ENCODE measurements at places on chromosomes 16 and 17.

DNA sequence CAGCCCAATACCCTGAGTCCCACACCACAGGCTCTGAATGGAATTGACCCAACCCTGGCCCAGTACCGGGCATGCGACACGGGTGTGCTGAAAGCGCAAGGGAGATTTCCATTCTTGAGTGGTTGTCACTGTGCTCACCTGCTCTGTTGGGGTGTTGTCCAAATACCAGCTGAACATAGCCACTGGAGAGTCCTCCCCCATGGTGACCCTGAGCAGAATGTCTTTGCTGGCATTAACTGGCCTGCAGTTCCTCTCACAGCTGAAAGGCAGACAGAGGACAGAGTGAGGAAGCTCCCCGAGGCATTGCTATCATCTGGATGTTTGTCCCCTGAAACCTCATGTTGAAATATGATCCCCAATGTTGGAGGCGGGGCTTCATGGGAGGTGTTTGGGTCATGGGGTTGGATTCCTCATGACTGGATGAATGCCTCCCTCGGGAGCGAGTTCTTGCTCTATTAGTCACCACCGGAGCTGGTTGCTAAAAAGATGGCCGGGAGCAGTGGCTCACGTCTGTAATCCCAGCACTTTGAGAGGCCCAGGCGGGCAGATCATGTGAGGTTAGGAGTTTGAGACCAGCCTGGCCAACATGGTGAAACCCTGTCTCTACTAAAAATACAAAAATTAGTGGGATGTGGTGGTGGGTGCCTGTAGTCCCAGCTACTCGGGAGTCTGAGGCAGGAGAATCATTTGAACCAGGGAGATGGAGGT, 57.3 kb upstream of the BCO1 start:
- DNase-seq: peak; percentile 96

- no peak for DNase-seq
Measured at GRCh38 chr16:74030000-74030706, 266.5 kb upstream of the PSMD7 start.

GRCh38 chr16:4370570-4371356, 885 bp upstream of the VASN start:
- peak; percentile 89 for DNase-seq

DNA sequence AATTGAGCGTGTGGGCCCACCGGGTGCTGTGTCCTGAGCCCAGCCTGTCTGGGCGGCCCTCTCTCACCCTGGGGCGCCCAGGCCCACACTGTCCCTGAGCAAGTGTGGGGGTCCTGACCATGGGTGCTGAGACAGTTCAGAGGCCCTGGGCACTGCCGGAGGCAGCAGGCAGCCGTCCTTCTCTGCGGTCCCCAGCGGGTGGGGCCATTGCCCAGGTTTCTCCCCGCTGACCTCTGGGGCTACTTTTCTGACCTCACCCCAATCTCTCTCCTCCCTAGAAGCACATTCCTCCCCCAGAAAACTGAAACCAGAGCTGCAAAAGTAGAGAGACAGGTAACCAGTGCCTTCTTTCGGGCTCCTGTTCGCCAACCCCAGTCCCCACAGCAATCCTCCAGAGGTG, 36.0 kb upstream of the PVALEF start:
- DNase-seq: no peak

DNA sequence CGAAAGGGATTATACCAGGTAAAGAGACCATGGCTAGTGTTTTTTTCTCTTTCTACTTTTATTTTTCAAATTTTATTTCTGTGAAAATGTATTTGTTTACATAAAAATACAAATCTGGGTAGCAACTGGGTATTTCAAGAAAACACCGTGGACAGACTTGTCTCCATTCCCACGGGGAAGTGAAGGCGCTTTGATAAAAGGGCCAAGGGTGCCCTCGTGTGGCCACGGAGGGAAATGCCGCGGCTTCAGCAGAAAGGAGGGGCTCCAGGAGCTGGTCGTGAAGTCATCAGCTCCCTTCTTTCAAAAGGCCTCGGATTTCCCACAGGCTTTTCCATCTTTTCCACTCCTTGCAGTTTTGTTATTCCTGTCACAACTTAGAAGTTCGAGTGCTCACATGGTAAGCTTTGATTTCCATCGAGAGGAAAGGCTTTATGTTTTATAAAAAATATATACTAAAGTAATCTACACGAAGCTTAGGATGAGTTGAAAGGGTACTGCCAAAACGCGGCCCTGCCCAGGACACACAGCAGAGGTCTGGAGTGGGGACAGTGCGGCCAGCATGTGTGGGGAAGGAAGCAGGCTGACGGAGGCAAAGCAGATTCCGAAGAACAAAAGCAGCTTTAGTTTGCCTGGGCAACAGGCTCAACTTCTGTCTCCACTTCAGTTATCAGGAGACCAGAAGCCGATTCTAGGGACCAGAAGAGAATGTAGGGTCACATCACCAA, 15.3 kb upstream of the MNT start:
- peak; percentile 96 for DNase-seq

GRCh38 chr16:74073456-74073855, 223.2 kb upstream of the PSMD7 start:
- peak; percentile 3 for DNase-seq

DNA sequence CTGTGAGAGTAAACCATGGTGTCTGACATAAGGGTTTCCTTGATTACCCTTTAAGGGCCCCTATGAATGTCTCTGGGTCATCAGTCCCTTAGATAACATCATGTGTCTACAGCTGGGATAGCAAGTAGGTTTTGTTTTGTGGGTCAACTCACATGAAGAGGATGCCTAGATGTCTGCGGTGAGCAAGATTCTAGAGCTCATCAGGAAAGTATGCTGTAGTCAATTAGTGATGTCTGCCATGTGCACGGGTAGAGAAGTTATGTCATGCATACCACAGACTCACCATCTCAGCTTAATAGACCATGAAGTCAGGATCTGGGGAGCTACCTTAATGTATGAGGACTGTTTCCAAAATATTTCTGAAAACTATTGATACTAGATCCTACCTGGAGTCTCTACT, 57.5 kb downstream of the CDH13 start:
- DNase-seq: no peak

GRCh38 chr16:48300391-48300856, 53.1 kb upstream of the ABCC11 start:
- DNase-seq: peak; percentile 36

DNA sequence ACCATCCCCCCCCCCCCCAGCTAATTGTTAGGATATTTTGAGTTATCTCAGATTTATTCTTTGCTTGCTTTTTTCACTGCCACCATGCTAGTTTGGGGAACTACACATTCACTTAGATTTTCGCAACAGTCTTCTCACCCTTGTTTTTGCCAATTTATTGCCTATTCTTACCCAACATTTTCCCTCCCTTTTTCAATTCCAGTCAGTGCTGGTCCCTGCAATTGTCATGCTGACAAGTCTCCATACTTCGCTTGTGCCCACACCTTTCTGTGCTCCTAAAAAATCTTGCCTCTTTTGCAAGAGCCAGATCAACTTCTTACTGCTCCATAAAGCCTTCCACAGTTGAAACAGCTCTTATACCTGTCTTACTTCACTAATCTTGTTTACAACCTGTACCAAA, 16.3 kb downstream of the TNRC6A start:
- DNase-seq: no peak

GRCh38 chr17:37700881-37701280, 44.0 kb downstream of the HNF1B start:
- no peak for DNase-seq

GRCh38 chr16:65657071-65657494, 535.2 kb upstream of the CDH11 start:
- no peak for DNase-seq

DNA sequence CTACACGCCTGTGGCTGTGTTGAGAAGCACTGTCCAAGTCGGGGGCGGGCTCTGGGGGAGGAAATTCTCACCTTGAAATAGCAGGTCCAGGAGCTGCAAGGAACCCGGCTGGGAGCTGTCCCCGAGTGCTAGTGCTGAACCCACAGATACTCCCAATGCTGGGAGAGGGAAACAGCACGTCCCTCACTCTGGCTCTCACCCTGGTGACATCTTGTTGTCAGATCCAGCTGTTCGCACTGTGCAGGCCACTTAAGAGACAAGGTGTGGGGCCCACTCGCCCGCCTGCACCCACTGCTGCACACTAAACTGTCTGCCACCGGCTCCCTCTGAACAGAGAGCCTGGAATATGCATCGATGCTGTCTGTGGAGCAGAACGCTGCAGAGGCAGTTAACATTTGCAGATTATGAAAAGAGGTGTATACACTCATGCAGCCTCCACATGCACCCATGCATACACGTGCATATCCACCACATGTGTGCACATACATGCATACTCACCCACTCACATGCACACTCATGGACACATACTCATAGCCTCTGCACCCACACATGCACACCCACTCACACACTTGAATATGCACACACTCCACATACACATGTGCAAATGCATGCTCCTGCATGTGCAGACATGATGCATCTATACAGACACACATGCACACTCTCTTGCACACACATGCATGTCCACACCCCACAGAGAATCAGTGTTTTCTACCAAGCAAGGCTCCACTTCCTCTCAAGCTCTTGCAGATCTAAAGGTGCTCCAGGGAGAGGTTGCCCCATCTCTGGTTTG, 42.0 kb downstream of the MGAT5B start:
- DNase-seq: peak; percentile 78

GRCh38 chr16:85654251-85655095, 34.3 kb downstream of the GINS2 start:
- DNase-seq: no peak

GRCh38 chr17:41678411-41678906, 10.2 kb upstream of the EIF1 start:
- no peak for DNase-seq

DNA sequence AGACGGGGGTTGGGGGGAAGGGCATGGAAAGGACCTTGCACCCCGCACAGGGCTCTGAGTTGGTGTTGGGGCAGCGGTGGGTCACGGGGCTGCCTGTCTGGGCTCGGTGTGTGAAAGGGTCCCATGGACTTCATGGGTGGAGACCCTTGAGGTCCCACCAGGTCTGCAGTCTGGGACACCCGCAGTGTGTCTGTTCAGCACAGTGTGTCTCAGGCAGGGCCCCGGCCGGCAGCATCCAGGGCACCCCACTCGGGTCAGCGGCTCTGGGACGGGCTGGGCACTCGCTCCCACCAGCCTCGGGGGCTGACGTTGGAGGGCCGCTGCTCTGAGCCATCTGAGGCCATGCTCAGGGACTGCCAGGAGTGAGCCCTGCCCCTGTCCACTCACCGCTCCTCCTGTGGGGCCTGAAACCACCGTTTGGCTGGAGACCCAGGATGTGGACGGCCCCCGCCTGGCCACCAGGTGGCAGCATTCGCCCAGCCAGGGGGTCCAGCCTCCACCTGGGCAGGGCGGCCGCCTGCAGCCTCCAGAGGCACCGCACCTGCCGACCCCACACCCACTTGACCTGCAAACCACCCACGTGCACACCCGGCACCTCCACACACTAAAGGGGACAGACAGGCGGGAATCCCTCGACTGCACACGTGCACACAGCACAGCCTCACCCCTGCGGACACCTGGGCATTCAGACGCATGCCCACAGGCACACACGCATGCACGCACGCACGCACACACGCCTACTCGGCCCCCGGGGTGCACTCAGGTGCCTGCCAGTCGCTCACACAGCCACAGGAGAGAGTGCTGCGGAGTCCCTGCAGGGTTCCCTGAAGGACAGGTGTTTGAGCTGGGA, 10.1 kb upstream of the ZFPM1 start:
- DNase-seq: peak; percentile 89

- no peak for DNase-seq
Measured at GRCh38 chr16:23917621-23918020, 81.8 kb downstream of the PRKCB start.

DNA sequence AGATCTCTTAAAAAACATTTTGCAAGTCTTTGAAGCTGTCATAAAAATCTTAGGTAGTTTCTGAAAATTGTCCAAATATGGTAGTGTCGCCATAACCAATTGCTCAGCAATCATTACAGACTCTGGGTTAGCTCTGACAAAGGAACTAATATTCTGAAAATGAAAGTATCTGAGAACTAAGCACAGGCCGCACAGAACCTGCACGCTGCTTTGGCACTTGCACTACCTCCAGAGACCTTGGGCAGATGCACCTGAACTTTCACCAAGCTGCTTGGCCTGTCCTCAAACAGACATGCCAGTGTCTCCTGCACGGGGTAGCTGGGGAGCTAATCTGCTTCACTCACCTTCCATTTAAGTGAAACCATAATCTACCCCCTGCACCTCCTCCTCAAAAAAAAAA, 317.0 kb downstream of the MAF start:
- DNase-seq: no peak

DNA sequence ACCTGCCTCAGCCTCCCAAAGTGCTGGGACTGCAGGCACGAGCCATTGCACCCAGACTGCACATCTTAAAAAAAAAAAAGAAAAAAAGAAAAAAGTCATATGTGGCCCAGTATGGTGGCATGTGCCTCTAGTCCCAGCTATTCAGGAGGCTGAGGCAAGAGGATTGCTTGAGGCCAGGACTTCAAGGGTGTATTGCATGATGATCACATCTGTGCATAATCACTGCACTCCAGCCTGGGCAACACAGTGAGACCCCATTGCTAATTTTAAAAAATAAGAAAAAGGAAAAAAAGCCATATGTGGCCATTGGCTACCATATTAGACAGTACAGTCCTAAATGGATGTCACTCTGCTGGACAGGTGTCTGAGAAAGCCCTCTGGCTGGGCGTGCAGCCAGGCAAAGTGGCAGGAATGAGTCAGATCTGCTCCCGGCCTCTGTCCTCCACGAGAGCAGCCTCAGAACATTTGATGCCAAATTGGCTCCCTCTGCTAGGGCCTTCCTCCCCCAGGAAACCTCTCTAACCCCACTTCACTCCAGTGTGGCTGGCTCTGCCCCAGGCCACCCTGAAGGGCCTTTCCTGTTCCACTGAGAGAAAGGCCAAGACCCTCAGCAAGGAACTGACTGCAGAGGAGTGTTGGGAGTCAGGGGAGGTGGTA, 14.7 kb downstream of the CA7 start:
- DNase-seq: peak; percentile 80

DNA sequence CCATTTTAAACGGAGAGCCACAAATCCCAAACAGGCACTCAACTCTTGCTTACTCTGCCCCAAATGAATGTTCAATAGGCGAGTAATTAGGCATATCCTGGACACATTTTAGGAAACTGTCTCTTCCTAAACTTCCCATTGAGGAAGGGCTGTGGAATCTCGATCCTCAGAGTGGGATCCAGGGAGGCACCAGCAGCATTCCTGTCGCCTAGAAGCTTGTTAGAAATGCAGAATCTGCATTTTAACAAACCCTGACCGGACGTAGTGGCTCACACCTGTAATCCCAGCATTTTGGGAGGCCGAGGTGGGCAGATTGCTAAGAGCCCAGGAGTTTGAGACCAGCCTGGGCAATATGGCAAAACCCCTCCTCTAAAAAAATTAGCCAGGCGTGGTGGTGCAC, 95.6 kb downstream of the GAS7 start:
- DNase-seq: no peak

- no peak for DNase-seq
Measured at GRCh38 chr17:43573579-43574321, 27.6 kb upstream of the ETV4 start.

- DNase-seq: no peak
Measured at GRCh38 chr17:48537316-48537715, 6.5 kb upstream of the HOXB1 start.
